ENCODE measurements at places on chromosomes 2 and 18.

GRCh38 chr2:6784291-6784690, 81.4 kb downstream of the CMPK2 start:
- no peak for DNase-seq

DNA sequence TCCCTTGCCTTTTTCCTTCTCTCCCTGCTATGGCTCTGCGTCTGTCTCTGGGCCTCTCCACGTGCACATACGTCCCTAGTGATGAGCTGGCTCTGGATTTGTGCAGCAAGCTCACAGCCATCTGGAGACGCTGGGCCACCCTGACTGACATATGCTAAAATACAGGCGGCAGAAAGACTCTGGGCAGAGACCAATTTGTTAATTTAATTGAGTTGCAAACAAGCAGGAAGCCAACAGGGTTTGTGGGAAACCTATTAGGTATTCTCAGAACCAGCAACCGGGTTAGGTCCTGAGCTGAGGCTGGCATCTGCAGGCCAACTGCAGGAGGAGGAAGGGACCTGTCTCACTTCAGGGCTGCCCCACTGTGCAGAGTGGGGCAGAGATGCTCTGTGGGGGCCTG, 53.5 kb upstream of the SMAD2 start:
- no peak for DNase-seq

DNA sequence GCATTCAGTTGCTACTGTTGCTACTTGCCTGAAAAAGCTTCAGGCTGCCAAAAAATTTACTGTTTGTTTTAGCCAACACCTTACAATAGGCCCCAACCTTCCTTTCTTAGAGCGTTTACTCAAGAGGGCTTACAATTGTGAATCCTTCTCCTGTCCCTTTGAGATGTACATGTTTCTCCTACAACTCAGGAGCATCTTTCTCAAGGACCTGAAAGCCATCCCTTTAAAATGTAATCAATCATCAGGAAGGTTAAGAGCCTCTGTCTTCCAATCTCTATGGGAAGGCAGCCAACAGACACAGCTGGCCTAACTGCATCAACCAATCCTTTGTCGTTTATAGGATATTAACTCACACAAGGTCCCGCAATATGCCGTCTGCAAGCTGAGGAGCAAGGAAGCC, 3.4 kb upstream of the IER3IP1 start:
- no peak for DNase-seq

DNA sequence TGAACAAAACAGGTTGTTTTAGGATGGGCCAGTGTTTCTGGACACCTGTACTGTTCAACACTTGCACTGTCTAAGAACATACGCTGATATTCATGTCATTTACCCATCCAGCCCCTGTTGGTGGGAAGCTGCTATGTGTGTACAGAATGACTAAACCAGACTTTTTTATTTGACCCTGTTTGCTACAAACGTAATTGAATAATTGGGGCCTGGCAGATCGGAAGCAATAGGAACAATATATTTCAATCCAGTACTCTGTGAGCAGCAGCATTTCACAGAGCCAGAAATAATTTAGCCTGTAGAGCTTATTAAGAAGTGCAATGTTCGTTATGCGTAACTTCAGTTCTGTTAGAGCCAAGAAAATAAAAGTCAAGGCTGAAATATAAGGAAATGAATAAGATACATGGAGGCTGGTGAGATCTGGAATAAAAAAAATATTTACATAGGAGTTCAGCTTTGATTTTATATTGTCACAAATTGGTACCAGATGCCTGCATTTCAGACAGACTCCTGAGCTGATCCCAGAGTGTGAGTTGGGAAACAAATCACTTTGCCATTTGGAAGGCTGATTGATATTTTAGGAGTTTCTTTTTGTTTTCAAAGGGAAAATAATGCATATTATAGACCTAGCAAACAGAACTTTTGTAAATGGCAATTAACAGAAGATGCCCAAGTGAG, 19.7 kb downstream of the CABLES1 start:
- DNase-seq: no peak

- no peak for DNase-seq
Measured at GRCh38 chr2:187504312-187504921, 49.8 kb downstream of the TFPI start.

DNA sequence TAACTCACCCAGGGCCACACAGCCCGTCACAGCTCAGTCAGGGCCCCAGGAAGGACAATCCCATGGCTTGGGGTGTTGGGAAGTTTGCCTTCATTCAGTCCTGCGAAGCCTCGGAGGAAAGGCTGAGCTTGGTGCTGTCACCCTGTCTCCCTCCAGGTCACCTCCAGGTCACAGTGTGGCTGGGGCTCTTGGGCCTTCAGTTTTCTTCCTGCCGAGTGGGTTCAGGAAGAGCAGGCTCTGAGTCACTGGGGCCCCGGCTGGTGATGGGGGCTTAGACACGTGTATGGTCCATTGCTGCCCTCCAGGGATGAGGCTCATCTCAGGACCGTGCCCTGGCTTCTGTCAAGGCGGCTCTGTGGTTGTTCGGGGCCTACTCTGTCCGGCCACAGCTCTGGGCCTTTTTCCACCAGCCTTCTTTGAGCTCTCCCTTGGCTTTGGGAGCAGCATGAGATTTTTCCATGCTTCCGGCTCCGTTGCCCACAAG, 118.6 kb downstream of the INHBB start:
- no peak for DNase-seq

GRCh38 chr2:22486343-22486742, 898.6 kb upstream of the KLHL29 start:
- DNase-seq: no peak

DNA sequence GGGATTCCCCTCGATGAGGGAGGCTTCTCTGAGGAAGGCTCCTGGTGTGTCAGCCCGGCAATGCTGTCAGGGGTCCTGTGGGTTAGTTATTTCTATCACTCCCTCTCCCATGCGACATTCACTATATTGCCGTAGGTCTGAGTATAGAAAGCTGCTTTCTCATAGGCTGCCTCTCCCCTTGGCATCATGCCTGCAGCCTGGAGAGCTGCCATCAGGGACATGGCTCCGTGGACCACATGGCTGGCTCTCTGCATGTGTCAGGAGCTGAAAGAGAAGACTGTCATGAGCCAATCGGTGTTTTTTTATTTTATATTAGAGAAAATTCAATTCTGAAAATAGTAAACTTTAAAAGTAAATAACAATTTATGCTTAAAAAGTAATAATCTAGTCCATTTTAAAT, 198.0 kb downstream of the CDH20 start:
- DNase-seq: no peak

GRCh38 chr2:179132076-179132475, 82.1 kb upstream of the CCDC141 start:
- DNase-seq: no peak

- DNase-seq: no peak
Measured at GRCh38 chr2:232959139-232959538, 53.9 kb downstream of the NGEF start.

All from CD4-positive, alpha-beta T cell (primary cell).